Activated B cell treated with CpG ODN at 0.5 μM for 24 hours (primary cell): ENCODE measurements at places on chromosomes 7 and 10.

DNA sequence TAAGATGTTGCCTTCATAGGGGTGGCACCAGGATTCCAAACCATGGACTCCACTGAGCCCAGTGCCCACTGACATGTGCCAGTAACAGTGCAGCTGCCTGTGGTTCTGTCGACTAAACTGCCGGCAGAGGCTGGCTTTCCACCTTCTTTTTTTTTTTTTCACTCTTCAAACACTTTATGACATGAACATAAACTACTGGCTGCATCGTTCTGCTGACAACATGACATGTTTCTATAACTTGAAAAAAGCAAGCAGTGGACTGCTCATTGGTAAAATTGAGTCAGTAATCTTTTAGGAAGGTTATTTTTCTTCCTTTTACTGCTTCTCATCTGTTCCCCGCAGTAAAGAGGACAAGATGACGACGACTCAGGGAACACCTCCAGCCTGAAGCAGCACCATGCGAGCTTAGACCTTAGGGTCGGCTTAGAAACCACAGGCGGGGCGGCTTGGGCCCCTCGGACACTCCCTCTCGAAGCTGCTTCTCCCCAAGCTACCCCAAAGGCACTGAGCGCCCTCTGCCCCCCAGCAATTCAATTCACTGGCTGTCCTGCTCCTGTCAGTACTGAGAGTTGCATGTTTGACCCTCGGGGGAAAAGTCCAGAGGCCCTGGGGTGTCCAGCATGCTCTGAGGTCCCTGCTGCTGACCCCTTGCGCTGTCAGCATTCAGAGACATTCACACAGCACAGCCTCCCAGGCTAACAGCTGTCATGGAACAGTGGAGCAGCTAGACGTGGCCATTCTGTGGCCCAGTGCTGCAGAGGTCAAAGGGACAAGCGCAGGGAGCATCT, 112.5 kb downstream of the EGFR start:
- no peak for DNase-seq

DNA sequence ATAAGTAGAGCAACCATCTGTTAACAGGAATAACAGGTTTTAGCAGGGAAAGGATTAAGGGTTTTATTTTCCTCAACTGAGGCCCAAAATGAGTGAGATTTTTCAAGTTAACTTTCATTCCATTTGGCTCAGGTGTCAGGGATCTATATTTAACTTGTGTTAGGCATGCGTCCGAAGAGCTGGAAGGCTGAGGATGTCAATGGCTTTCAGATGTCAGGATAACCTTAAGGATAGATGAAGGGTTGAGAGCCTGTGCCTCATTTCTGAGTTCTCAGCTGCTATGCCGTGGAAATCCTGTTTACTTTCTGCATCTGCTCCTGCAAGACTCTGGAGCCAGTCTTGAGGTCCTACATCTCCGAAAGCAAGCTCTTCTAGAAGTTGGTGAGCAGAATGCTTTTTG, 36.4 kb upstream of the CD36 start:
- DNase-seq, result no peak

DNA sequence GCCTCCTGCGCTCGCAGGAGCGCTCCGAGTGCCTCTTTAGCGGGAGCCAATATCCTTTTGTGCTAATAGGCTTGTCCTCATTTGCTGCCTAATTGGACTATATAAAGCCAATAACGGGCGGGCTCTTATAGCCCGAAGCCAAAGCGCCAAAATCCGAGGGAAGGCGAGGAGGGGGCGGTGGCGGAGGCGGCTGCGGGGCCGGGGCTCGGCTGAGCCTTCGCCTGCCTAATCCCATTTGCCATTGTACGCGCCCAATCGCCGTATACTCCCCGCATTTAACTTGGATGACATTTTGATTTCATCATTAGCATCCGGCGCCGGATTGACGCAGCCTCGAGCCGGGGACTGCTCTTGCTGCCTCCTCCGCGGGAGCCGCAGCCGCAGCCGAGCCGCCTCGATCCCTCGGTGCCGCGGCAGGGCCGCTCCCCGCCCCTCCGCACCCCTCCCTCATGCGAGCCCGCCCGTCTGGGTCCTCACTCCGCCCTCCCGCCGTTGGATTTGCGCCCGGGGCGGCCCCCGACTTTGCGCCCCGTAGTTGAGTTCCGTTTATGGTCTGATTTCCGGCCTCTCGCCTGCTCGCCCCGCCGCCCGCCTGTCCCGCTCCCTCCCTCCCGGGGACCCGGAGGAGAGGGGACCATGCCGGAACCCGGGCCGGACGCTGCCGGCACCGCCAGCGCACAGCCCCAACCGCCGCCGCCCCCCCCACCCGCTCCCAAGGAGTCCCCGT, at the start of gene HMX3:
HMX3 (plus strand) TSS at position 556 of the 727 bp plus-strand sequence; CDS start at position 637, 81 bp downstream.
- peak; percentile 45 for DNase-seq

- no peak for DNase-seq
These were observed 34.3 kb upstream of the PHF14 start for GRCh38 chr7:10939237-10939910.

GRCh38 chr10:72802332-72802731, 91.2 kb upstream of the OIT3 start:
- DNase-seq, result no peak

GRCh38 chr7:135827391-135827790, 78.8 kb upstream of the FAM180A start:
- DNase-seq, result no peak

GRCh38 chr10:62043421-62044021, 142.0 kb downstream of the ARID5B start:
- DNase-seq, result no peak

DNA sequence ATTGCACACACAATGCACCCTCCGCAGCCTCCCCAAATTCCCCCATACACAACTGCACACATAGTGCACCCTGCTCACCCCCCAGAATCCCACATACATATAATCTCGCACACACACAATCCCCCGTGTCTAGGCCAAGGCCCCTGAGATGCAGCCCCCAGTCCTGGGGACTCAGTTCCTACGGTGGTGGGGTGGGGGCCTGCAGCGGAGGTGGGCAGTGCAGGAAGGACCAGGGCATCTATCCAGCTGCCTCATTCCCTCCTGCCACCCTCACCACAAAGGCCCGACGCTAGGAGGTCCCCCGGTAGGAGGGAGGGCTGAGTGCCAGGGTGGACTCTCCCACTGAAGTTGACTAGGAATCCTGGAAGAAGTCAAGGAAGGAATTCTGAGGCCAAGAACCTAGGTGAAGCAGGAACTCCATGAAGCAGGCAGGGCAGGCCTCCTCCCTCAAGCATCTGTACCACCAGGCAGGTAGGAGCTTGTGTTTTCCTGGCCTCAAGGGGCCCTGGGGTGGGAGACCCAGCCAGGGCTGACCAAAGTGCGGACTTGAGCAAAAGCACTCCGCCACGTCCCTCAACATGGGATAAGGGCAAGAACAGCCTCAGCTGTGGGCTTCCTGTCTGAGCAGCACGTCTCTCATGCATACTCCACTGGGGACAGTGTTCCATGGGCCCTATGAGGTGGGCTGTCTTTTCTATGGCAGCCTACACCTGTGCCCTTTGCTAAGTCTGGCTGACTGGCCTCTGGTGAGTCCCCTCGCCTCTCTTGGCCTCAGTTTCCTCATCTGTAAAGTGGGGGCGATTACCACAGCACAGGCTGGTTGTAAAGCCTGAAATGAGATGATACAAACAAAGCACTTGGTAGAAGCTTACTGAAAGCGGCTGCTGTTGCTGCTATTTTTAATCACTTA, 145.7 kb downstream of the MAPK8 start:
- DNase-seq, result peak; percentile 6

DNA sequence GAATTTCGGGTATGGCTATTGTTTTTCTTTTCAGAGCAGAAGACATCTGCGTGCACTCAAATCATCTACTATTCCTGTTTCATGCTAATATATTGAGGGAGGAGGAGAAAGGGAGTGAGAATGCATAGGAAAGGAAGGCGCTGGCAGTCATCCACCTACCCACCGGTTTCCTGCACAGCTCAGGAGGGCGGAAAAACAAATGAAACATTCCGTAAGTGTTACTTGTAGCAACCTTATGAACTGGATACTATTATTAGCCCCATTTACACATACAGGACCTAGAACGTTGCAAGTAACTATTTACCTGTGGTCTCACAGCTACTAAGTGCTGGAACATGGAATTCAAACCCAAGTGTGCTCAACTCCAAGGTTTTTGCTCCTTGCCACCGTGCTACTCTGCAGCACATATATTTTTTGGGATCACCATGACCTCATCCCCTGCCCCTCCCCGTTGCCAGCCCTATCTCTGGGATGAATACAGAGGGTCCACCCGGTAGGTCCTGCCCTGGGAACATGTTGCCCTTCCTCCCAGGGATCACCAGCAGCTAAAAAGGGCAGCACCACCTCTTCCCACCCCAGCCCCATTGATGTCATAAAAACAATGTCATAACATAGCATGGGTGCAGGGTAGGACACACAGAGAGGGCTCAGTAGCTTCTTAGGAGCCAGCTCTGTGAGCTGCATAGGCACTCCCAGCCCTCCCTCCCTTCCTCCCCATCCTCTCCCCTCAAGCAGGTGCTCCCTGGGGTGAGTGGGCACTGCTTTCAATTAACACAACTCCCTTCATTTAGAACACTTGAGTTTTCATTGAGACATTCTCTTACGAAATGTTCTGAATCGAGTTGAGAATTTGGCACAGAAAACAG, 16.9 kb downstream of the GFRA1 start:
- DNase-seq, result no peak
